CD4-positive, alpha-beta T cell treated with Interleukin-15 for 1 hour (primary cell): ENCODE measurements at places on chromosomes 3 and 15.

DNA sequence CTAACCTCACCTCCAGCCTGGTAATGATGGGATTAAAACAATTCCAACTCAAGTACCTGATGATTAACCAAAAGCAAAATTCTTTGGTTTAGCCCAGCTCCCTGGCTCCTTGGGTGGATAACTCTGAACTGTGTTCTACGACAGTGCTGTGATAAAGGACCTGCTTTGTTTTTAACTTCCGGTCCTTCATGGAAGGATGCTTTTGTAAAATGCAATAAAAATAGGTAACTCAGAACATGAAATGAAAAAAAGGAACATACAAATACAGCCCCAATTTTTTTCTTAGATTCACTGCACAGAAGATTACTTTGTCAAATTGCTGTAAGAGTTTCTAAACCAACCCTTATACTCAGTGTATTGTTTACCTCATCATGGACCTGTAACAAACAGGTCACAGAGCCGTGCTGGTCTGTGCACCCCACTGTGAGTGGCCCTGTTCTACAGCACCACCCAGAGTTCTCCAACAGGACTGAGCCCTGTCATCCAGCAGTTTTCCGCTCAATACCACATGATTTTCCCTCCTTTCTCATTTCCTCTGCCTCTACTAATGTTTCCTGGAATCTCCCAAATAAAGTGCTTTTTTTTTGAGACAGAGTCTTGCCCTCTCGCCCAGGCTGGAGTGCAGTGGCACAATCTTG, 4.9 kb upstream of the PCYT1A start:
- no peak for DNase-seq

- no peak for DNase-seq
Observed at GRCh38 chr3:146163584-146163983, 2.6 kb upstream of the PLOD2 start.

GRCh38 chr3:183807881-183808280, 17.5 kb downstream of the MAP6D1 start:
- no peak for DNase-seq

DNA sequence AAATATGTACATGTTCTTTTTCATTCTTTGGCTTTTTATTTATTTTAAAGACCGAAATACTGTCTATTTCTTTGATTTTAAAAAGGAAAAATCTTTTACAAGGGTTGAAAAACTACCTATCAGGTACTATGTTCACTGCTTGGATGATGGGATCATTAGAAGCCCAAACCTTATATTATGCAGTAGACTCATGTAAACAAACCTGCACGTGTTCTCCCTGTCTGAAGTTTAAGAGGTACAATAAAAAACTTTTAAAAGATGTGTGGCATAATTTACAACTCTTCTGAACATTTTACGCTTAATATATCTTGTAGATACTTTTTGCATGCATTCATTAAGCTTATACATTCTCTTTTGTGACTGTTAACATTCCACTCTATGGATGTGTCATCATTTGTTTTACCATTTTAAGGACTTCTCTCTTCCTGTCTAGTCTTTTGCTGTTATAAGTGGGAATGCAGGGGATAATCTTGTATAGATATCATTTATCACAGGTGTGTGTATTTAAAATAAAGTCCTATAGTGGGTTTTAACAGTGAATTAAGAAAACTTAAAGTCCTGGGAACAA, 6.2 kb downstream of the MGA start:
- DNase-seq: no peak

DNA sequence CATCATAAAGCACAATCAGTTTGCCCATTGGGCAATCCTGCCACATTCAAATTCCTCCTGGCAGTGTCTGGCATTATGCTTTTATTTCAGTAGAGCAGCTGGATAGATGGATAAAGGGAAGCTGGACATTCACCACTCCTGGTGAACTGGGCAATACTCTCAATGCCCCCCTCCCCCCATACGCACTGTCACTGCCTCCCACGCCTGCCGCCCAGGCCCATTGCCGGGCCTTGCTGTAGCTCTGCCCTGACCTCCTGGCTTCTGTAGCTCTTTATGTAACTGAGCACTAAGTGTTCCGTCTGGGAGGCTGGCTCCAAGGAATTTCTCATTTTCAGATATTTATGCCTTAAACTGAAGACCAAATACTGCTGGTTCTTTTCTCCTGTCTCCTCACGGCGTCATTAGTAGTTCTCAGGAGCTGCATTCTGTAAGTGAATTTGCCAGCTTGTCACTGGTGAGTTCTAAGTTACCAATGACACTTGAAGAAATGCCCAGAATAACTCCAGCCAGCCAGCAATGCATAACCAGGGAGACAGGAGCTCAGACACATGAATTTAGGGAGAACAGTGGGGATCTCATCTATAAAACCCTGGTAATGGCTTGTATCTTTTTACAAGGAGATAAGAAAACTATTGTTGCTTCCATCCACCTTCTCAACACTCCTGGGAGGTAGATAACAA, 25.5 kb upstream of the RASGRF1 start:
- DNase-seq: no peak

GRCh38 chr3:188262913-188263683, 109.1 kb downstream of the LPP start:
- DNase-seq: no peak

DNA sequence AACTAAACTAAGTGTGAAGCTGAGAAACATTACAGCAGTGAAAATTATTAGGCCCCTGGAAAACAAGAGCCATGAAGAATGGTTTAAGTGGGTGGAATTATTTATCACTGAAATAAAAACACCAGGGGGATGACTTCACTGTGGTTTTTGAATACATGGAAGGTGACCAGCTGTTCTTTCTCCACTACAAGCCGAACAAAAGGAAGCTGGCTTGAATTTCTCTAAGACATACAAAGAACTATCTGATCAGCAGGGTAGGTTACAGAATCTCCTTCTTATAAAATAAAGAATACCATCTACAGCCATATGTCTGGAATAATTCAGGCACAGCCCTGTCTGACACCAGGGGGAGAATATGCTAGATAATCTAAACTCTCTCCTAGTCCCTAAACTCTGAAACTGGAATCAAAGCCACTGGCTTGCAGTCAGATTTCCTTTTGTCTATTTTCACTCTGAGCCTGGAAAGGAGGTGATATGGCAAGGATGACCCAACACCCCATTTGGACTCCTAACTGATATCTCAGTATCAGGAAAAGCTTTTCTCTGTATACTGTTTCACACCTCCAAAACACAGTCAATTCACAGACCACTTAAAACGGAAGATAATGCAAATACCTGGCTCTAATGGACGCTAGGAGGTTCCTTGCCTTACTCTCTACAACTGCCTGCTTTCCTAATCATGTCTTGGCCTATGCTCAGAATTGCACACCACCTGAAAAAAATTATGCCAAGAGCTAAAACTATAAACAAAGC, 31.2 kb downstream of the SPATA12 start:
- no peak for DNase-seq

DNA sequence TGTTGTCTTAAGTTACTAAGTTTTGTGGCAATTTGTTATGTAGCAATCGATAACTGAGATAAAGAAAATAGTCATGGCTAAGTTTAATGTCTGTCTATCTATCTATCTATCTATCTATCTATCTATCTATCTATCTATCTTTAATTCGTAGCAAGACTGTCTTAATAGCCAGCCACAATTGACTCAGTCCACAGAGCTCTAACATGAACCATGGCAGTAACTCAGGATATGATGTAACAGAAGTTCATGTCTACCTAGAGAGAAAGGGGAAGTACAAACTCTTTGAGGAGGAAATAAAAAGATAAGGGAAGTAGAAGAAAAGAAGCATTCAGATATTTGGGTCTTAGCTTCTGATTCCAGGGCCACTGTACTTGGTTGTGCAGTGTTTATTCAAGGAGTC, 61.5 kb upstream of the FNDC3B start:
- no peak for DNase-seq

DNA sequence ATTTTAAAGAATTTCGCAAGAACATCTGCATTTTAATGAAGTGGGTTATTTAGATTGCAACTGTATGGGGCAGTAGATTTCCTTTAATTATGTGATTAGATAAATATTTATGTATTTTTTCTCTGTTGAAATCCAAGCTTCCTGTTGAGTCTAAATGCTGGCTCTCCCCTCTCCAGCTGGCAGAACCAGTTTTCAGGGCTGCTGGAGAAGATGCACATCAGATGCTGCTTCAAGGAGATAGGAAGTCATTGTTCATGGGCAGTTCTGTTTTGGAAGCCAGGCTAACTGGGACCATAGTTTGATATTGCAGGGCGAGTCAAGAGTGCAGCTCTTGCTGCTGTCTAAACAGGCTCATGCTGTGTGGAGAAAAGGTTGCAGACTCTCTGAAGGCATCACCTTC, 97.4 kb downstream of the SLC9A9 start:
- no peak for DNase-seq

DNA sequence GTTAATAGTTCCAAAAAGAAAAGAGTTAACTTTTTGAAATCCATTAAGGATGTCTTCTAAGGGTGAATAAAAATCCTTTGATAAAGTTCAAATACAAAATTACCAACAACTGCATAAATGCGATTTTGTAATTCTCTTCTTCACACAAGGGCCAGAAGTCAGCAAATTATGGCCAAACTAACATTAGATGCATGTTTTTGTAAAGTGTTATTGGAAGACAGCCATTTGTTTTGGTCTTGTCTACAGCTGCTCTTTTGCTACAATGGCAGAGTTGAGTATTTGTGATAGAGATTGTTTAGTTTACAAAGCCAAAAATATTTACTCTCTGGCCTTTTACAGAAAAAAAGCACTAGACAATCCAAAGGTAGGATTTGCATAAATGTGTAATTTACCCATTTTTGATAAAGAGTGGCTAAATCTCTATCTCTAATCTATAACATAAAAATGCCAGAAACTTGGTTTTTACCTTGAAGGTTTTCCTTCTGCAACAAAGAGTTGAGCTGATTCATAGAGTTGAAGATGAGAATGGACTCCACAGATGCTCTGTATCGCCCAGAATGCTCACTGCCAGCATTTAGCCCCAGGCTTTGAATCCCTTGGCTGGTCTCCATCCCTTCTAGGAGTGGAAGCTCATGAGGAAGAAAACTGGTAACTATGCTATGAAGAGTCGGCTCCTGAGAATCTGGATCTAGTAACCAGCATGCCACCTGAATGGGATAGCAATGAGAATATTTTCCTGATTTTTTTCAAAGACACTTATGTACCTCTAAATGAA, 64.5 kb downstream of the POLQ start:
- DNase-seq: no peak

GRCh38 chr3:188184649-188185048, 30.7 kb downstream of the LPP start:
- DNase-seq: no peak
